ENCODE measurements at places on chromosomes 12 and 14.

- no peak for DNase-seq
These were observed 1141.2 kb upstream of the TMEM132C start for GRCh38 chr12:127125607-127126259.

DNA sequence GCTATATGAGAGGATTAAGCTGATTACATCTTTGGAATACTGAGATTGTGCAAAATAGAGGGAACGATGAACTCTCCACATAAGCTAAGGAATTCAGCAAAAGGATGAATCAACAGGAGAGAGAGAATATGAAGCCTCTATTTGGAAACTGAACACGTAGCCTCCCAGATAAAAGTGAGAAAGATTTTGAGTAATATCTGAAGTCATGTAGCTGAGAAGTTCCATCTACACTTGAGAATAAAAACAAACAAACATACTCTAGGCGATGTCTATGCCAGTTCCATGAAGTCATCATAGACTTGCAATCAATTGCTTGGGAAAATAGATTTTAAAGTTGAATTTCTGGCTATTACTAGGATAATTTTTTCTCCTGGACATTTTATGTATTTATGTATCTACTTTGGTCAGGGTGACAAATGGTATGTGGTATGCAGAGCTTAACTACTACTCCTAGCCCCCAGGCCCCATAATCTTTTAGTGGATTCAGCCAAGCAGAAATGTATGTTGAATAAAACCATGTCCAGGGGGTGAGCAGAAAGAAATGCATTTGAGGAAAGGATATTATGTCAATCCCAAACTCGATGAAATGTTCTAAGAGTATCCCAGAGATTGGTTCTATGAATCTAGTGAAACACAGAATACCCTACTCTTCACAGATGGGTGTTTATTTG is 627.4 kb downstream of the DIO2 start:
- no peak for DNase-seq

GRCh38 chr14:51079489-51079888 is 15.4 kb downstream of the TRIM9 start:
- no peak for DNase-seq

- DNase-seq = no peak
These were observed 51.4 kb upstream of the TMTC2 start for GRCh38 chr12:82635263-82635662.

GRCh38 chr12:22164139-22164538 is 118.1 kb downstream of the CMAS start:
- DNase-seq = no peak

GRCh38 chr14:64444984-64445845 is 20.1 kb upstream of the AKAP5 start:
- no peak for DNase-seq

DNA sequence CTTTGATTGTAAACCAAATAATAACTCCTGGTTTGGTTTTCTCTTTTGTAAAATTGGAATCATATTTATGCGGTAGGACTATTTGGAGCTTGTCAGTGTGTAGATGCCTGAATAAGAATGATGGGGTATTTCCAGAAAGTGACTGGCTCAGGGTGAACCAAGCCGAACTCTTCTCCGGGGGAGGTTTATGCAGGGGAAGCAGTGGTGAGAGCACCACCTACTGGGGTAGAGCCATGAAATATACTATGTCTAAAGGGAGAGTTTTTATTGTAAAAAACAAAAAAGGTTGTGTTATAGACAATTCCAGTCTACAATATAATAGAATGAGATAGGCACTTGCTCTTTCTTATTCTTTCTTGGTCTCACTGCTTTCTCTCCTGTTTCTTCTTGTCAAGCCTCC is 222.9 kb upstream of the SLC16A7 start:
- no peak for DNase-seq

DNA sequence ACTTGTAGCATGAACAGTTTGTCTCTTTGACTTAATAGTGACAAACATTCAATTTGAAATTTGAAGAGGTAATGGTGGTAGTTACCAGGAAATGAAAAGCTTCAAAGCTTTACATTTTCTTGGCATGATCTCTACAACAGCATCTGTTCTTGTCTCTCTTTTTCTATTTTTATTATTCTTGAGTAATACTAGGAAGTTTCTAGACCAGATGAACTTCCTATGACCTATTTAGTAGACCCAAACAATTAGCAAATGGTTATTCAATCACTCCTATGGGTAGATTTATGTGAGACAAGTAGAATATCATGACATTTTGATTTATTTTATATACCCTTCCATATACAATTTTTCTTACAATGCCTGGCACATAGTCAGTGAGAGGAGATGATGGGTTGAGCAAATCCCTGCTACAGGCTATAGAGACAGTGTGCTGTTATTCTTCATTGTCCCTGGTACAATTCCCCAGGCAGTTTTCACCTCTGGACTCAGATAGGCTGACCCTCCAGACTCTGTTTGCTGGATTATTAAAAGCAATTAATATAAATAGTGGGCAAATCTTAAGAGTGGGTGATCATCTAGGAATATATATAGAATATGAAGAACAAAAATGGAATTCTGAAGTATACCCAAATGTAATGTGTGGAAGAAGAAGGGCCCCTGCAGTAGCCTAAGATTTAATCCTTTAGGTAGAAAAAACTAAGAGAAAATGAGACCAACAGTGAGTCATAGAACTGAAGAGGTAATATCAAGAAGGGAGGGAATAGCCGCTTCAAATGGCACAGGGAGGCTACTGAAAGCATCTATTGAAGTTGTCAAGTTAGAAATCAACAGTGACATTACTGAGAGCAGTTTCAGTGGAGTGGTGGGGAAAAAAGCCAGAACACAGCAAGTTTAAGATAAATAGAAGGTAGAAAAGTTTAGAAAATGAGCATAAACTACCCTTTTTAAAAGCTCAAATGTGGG is 512.0 kb downstream of the FOXG1 start:
- DNase-seq = no peak

Measured in HL-60 (cell line).